Testis (tissue), 5 donors: ENCODE measurements at places on chromosomes 1 and 21.
A peak's percentile ranks its signal among the peaks of the same experiment; 100 is the strongest.

GRCh38 chr1:221740993-221741702 lies 741 bp downstream of the DUSP10 start:
- peak; percentile 36 for DNase-seq

- no peak for DNase-seq
Observed at GRCh38 chr1:230159580-230159979, 92.5 kb downstream of the GALNT2 start.

- no peak for DNase-seq
Observed at GRCh38 chr1:3714814-3715213, 37.4 kb upstream of the CCDC27 start.

DNA sequence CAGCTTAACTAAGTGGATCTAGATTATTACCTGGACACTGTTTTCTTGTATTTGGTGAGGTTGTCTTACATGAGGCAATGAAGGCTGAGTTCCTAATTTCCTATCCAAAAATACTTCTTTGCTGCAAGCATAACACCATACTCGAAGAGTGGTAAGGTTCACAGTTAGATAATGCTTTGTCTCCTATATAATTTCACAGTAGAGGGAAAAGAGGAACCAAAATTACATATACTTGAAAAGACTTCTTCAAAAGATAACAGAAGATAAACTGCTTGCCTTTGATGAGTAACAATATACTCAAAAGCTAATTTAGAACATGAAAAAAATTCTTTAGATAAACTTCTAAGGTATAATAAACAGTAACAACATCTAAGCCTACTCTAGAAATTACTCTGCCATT lies 20.4 kb downstream of the USP33 start:
- no peak for DNase-seq

GRCh38 chr1:161843156-161843555 lies 77.0 kb downstream of the ATF6 start:
- DNase-seq: no peak

DNA sequence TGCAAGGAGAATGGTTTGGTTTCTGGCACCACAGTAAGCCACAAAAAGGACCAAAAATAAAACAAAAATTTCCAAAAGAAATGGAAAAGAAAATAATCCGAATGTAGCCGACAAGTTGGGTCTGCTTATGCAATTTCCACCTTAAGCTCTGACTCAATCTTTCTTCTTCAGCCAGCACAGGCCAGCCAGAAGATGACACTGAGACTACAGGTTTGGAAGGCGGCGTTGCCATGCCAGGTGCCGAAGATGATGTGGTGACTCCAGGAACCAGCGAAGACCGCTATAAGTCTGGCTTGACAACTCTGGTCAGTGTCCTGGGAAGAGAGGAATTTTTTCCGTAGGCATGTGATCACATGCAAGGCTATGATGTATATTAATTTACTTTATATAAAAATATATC lies 23.4 kb downstream of the PDPN start:
- DNase-seq: no peak

- no peak for DNase-seq
Observed at GRCh38 chr1:150352866-150353265, 11.1 kb upstream of the RPRD2 start.

- DNase-seq: no peak
Observed at GRCh38 chr1:185281245-185281644, 35.8 kb downstream of the IVNS1ABP start.

DNA sequence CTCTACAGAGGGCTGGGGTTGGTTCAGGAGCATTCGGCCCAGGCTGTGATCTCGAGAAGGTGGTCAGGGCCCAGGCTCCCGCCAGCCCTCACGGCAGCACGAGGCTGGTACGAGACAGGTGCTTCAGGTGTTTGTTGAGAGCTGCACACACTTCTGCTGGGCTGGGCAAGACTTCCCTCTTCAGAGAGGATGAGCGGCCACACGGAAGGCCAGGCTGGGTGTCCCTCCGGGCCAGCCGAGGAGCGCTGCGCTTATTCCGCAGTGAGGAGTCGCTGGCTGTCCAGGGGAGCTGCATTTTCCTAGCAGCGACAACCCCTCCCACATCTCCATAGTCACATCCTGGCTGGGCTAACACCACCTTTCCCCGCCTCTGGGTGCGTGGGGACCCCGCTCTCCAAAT lies 50.5 kb downstream of the PDE9A start:
- DNase-seq: no peak

GRCh38 chr1:38088791-38089190 lies 42.2 kb upstream of the POU3F1 start:
- DNase-seq: no peak

DNA sequence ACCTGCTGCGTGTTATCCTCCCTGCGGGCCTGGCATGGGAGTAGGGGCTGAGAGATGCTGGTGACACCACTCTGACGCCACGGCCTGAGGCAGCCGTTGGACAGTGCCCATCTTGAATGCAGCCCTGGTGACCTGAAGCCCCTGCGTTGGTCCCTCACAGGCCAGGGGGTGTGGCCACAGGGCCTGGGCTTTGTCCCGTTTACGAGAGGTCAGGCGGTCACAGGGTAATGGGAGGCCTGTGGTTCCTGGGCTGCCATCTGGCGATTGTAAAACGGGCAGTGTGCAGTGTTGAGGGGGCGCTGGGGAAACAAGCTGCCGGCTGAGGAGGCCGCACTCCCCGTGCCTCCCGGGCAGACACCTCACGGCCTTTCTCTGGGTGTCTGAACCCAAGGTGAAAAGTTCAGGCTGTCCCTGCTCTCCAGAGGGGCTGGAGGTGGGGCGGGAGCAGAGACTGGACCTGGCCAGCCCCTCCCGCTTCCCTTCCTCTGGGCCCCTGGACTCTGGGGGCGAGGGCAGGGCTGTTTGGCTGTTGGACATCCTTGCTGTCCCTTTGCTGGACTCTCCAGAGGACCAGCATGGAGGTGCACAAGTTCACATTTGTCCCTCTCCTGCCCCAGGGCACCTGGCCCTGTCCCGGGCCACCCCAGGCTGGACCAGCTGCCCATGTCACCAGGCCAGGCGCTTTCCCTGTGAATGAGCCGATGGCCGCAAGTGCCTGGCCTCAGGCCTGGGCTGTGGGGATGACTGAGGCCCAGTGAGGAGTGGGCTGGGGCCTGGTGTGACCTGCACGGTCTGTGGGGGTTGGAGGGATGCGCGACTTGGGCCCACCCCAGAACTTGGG lies 42.4 kb downstream of the SKI start:
- no peak for DNase-seq

DNA sequence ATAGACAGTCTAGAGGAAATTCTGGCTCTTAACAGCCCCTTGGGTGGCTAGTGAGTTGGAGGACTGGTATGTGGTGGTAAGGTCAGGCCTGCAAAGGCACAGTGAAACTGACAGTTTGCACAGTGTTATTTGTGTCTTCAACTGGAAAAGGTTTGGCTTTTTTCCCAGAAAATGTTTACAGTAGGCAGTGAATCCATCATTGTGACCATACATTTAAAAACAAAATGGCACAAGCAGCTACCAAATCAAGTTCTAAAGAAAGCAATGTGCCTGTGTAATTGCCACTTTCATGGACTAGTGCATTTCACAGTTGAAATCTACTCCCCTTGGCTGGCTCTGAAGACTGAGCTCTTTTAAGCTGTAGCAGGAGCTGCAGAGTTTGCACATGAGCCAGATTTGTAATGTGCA lies 24.8 kb downstream of the ATPAF1 start:
- DNase-seq: no peak

- peak; percentile 40 for DNase-seq
Observed at GRCh38 chr1:204307334-204307883, 52.3 kb downstream of the PLEKHA6 start.

GRCh38 chr1:175158170-175158591 lies 34.4 kb downstream of the KIAA0040 start:
- DNase-seq: no peak

- no peak for DNase-seq
Observed at GRCh38 chr1:44208226-44208625, 5.0 kb upstream of the DMAP1 start.

GRCh38 chr21:24011087-24011486 lies 1596.2 kb downstream of the MRPL39 start:
- DNase-seq: no peak

DNA sequence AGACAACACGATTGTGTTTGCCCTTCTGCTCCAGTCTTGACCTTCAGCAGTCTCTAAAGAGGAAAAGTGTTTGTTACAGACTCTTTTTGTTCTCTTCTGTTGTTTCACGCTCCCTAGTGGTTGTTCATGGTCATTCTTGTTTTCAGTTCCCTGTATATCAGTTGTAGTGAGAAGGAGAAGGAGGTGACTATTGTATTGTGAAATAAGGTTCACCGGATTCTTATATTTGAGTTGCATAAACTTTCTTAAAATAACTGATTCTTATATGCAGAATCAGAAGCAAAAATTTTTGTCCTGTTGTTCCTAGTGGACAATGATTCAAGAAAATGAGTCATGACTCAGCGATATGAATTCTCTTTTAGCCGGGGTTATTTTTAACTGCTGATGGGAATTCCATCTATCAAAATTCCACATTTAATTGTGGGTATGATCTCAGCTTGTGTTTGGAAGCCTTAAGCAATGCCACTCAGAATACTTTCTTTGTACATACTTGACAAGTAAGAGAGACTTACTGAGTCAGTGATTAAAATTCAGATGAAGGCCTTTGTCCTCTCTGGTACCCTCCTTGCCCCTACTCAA lies 152.2 kb downstream of the CLEC20A start:
- DNase-seq: no peak

DNA sequence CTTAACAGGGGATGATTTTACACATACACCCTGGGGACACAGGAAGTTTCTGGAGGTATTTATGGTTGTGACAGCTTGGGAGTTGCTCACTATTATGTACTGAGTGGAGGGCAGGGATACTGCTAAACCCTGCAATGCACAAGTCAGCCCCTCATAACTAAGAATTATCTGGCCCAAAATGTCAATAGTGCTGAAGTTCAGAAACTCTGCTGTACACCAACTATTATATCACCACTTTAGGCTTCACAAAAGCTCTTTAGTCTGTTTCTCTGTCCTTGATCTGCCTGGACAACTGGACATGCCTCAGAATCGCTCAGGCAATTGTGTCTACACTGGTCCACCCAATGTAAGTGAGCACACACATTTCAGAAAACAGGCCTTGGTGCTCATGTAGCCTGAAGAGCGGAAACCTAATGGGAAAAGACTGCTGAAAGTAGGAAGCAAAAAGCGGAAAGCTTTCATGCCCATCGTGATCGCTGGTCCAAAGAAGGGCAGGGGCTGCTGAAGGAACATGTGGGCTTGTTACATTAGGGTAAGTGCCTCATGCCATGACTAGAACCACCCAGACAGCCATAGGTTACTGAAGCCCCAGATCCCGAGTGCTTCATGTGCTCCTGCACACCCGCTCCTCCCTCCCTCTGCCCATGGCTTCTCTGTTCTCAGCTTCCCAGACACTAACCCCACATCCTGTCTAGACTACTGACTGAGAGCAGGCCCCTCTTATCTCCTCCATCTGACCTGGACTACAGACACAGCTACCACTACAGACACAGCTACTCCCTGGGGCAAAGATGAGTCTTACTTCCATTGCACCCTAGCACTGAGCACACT lies 73.5 kb downstream of the LRIG2 start:
- DNase-seq: no peak

- no peak for DNase-seq
Observed at GRCh38 chr21:43640400-43640799, 18.9 kb downstream of the HSF2BP start.

GRCh38 chr1:201192261-201192788 lies 1.7 kb downstream of the IGFN1 start:
- DNase-seq: peak; percentile 64

DNA sequence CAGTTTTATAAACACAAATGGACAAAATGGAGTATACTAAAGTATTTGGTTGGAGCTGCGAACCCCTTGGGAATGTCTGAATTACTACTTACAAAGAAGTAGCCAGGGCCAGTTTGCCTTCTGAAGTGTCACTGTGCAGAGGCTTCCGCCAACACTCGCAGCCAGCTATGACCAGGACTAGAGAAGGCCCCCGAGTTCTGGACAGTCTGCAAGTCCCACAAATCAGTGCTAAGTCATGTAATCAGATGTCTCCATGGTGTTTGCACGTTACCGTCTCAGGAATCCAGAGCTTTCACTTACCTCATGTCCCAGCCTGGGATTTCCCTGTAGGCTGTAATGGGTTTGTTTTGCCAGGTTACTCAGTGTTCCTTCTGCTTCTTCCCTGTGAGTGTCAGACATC lies 106.6 kb upstream of the SPAG17 start:
- no peak for DNase-seq

GRCh38 chr1:157156058-157156541 lies 17.9 kb upstream of the ETV3 start:
- peak; percentile 89 for DNase-seq

- no peak for DNase-seq
Observed at GRCh38 chr1:210072129-210072528, 134.1 kb downstream of the SYT14 start.

- peak; percentile 83 for DNase-seq
Observed at GRCh38 chr1:27111626-27112573, 43.0 kb downstream of the SLC9A1 start.

- peak; percentile 83 for DNase-seq
Observed at GRCh38 chr1:9900142-9901043, 9.7 kb downstream of the CTNNBIP1 start.

DNA sequence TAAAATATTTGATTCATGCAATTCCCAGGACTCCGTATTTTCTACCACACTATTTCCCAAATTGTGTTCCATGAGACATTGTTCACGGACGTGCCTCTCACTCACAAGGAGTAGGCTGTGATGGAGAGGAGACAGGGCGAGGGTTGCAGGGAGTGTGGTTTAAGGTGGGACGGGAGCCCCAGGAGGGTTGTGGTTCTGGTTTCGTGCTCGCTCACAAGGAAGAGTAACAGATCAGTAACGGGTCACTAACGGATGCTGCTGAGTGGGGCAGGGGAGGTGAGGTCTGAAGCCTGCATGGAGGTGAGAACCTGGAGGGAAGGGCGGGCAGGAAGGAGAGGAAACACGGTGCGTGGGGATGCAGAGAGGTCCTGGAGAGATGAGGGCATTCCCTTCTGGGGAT lies 28.8 kb downstream of the TFF3 start:
- no peak for DNase-seq

DNA sequence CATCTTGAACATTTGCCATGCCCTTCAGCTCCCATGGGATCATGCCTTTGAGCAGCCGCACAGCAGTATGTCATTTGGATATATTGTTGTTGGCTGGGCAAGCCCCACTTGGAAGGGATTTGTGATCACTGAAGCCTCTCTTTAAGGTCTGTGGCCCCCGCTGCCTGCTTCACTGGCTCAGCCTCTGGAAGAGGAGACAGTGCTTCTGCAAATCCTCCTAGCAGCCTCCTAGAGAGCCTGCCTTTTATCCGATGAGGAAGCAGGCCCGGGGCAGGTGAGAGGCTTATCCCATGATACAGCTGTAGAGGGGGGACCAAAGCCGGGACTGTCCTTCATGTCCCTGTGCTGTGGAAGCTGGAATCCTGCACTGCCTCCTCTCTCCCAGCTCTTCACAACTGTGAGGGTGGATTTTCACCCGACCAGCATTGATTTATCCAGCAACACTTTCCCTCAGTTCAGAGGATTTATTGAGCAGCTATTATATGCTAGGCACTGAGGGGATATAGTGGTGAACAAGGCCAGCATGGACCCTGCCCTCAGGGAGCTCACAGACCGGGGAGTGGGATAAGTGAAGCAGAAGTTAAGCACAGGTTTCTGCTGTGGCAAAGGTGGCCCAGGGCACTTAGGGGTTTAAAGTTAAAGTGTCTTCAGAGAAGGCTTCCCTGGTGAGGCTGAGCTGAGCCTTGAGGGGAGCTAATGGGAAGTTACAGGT lies 3.9 kb downstream of the TMEM61 start:
- DNase-seq: no peak

GRCh38 chr21:27024301-27024700 lies 57.4 kb upstream of the ADAMTS5 start:
- DNase-seq: no peak

GRCh38 chr1:95369985-95370690 lies 136.1 kb downstream of the RWDD3 start:
- DNase-seq: peak; percentile 60
